ENCODE measurements at places on chromosomes 7 and 10.

DNA sequence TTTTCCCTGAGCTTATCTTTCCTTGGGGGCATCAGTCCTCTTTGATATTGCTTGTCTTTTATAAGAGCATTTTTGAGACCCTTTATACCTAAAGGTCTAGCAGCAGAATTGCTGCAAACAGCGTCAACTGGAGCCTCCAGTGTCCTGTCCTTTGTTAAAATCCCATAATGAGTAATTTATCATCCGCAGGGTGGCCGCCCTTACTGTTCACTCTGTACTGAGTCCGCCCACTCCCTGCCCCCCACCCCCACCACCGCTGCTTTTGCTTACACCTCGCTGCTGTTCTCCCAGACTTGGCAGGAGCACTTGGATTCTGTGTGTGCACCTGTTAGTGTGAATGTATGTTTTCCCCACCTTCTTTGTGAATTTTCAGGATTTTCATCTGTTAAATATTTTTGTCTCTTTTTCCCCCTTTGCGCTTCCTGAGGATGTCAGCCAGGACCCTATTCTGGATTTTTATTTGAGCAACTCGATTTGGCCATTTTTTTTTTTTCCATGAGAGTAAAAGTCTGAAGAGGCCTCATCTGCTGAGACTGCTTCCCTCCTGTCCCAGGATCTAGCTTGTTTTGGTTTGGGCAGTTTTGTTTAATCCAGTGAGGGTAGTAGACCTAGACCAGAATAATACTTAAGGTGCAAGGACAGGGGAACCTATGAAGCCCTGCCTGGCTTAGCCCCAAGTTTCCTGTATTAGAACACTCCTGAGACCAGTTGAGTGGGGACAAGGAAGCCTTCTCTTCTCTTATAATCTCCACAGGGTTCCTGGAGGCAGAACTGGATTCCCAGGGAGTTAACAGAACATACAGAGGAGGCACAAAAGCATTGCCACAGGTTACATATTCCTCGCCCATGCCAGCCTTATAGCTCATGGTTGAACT lies 8.2 kb downstream of the AGFG2 start:
- DNase-seq: no peak

DNA sequence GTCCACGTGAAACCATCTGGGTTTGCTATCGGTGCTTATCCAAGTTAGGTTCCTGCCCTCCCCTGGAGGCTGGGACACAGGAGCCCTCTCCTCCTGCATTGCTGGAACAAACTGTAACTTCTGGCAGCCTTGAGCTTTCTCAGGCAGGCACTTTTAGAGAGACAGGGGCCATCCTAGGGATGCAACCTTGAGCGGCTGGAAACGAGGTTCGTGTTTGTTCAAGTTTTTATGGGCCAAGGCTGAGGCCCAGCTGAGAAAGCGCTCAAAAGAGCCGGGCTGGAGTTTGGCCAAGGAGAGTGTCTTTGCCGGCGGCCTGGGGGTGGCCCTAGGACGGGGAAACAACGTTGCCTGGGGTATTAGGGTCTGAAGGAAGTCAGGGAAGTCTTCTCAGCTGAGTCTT lies 5.5 kb upstream of the MMD2 start:
- no peak for DNase-seq

GRCh38 chr10:27153845-27154193 lies 365 bp downstream of the YME1L1 start:
- DNase-seq: no peak

- no peak for DNase-seq
Measured at GRCh38 chr7:4815121-4815520, 39.7 kb downstream of the AP5Z1 start.

- DNase-seq: no peak
Measured at GRCh38 chr10:4070921-4071660, 286.1 kb upstream of the KLF6 start.

DNA sequence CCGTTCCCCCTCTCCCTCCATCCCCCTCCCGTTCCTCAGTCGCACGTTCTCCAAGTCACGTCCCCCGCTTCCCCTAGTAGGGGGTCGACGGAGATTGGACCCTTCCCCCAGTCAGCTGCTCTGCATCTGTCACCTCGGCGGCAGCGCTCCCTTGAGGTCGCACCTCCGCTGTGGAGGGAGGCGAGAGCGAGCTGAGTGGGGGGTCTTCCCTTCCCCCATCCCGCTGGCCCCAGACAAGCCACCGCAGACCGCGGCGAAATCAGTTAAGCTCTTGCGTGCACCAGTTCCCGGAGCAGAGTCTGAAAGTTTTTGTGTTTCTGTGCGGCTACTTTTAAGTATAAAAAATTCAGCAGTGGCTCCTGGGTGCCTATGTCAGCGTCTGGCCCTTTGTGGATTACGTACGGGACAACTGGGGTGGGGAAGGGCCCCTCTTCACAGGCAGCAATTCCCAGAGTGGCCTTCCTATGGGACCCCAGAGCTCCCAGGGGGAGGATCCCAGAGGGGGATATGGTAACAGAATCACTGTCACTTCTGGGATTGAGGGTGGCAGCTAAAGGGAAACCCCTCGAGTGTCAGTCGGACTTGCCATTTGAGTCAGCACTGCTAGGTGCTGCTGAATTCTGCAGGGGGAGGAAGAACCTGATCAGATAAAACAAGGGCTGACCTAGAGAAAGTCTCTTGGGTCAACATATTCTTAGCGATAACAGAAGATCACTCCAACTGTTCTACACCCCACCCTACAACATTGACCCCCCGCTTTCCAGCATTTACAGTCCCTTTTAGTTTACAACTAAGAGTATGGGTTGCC lies 12.5 kb upstream of the DDIT4 start:
- DNase-seq: no peak
